ENCODE measurements at places on chromosomes 2 and 18.

- no peak overlapping the region for H3K27ac ChIP-seq
- H3K4me1 ChIP-seq: no peaks in the 10 kb centered on the region
- H3K27me3 ChIP-seq: no peaks in the 10 kb centered on the region
- H3K36me3 ChIP-seq: no peaks in the 10 kb centered on the region
- no peak overlapping the region for H3K4me3 ChIP-seq
These were observed 130.0 kb downstream of the C2orf74 start for GRCh38 chr2:61291851-61292575.

DNA sequence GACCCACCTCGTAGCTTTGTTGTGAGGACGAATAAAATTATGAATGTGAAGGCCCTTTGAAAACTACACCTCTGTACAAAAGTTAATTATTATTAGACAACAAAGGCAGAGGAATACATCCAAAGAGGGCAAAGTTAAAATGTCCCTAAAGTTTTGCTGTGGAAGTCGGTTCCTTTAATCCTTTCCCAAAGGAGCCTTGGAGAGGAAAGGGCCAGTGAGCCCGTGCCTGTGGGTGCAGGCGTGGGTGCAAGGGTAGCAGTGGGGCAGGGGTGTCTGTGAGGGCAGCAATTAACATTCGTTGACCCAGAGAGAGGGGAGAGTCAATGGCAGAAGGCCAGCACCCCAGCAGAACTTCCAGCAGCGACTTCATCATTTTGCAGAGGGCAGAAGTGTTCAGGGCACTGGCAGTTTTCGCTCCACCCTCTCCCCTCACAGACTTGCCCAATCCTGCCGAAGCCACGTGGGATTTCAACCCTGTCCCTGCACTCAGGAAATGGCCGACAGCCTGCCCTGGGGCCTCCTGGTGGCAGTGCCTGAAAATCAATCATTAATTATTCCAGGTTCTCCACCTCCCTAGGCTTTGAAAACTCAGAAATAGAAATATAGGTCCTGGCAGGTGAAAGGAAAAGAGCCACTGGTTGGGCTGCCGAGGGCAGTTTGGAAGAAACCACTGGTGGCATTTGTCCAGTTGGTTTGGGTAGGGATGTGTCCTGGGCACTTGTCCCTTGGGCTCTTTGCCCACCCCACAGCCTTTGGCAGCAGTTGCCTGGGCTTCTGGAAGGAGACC is 4.2 kb upstream of the PAX8 start:
- H3K27me3 ChIP-seq: peaks cover 6% of the 10 kb centered on the region
- no peak overlapping the region for H3K4me3 ChIP-seq
- H3K36me3 ChIP-seq: no peaks in the 10 kb centered on the region
- H3K4me1 ChIP-seq: peaks cover 10% of the 10 kb centered on the region

GRCh38 chr2:207311316-207312005 is 145.7 kb upstream of the KLF7 start:
- H3K27ac ChIP-seq: no peak overlapping the region
- no peak overlapping the region for H3K4me3 ChIP-seq

DNA sequence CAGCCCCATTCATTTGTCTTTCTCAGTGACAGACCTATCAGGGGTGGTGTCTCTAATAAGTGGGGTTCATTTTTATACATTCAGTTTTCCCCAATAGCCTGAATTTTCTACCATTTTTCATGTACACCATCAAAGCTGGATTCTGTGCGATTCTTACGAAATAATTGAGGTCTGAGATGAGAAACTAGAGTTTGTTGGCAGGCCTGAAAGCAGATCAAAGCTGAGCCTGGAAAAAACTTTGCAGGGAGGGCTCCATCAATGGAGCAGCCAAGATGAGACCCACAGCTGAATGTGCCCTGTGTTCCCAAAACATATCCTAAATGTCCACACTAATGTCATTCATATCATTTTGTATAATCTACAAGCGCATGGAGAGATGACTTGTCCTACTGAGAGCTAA is 4.5 kb upstream of the TMEM200C start:
- no peak overlapping the region for H3K4me3 ChIP-seq
- no peak for DNase-seq
- H3K4me1 ChIP-seq: no peaks in the 10 kb centered on the region
- no peaks in the 10 kb centered on the region for H3K36me3 ChIP-seq
- peaks cover 27% of the 10 kb centered on the region for H3K27me3 ChIP-seq

GRCh38 chr2:145771525-145771924 is 1251.6 kb upstream of the ZEB2 start:
- no peak overlapping the region for H3K4me3 ChIP-seq
- no peak overlapping the region for H3K27ac ChIP-seq
- no peaks in the 10 kb centered on the region for H3K36me3 ChIP-seq
- DNase-seq: no peak

GRCh38 chr2:190807886-190808285 is 72.7 kb upstream of the GLS start:
- no peaks in the 10 kb centered on the region for H3K4me1 ChIP-seq
- no peaks in the 10 kb centered on the region for H3K36me3 ChIP-seq
- H3K27ac ChIP-seq: no peak overlapping the region
- H3K27me3 ChIP-seq: no peaks in the 10 kb centered on the region
- H3K4me3 ChIP-seq: no peak overlapping the region

DNA sequence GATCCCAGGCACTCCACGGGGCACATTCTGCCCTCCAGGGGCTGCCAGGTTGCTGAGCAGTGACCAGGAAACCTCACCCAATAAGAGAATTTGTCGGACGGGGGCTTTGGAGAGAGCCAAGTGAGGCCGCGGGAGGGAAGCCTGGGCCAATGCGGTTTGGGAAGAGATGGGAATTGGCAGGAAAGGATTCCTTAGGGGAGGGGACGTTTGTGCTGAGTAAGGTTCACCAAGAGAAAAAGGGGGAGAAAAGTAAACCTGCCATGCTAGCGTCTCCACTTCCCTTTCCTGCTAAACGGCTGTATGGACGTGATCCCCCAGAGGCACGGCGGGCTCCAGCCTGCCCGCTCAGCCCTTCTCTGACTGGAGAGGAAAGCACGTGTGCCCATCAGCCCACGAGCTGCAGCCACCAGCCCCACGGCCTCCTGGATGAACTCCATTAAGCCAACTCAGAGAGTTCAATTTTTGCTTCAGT is 194.4 kb upstream of the ID2 start:
- H3K4me1 ChIP-seq: no peaks in the 10 kb centered on the region
- H3K36me3 ChIP-seq: no peaks in the 10 kb centered on the region
- no peak for DNase-seq
- H3K27me3 ChIP-seq: no peaks in the 10 kb centered on the region
- no peak overlapping the region for H3K4me3 ChIP-seq
- H3K27ac ChIP-seq: no peak overlapping the region

- no peaks in the 10 kb centered on the region for H3K4me1 ChIP-seq
- no peaks in the 10 kb centered on the region for H3K27me3 ChIP-seq
- H3K36me3 ChIP-seq: no peaks in the 10 kb centered on the region
These were observed 61.9 kb upstream of the CREB1 start for GRCh38 chr2:207467716-207468347.

- H3K27ac ChIP-seq: no peak overlapping the region
- no peaks in the 10 kb centered on the region for H3K36me3 ChIP-seq
- H3K4me3 ChIP-seq: peak overlapping the region; percentile 55
- DNase-seq: peak; percentile 74
- H3K27me3 ChIP-seq: no peaks in the 10 kb centered on the region
- no peaks in the 10 kb centered on the region for H3K4me1 ChIP-seq
These were observed 69.5 kb upstream of the PSMD14 start for GRCh38 chr2:161238560-161239325.

DNA sequence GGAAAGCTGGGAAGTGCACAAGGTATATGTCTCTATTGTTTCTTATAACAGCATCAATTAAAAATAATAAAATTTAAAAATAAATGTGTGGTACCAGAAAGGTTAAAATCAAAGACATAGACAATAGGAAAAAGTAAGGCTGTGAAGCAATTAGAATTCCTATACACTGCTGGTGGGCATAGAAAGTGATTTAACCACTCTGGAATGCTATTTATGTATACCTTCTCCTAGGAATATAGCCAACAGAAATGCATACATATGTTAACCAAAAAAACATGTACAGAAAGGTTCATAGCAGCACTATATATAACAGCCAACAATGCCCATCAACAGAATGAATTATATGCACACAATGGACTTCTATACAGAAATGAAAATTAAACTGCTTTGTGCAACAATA is 43.0 kb downstream of the WDSUB1 start:
- no peak for DNase-seq
- H3K4me1 ChIP-seq: no peaks in the 10 kb centered on the region
- H3K4me3 ChIP-seq: no peak overlapping the region
- H3K27me3 ChIP-seq: no peaks in the 10 kb centered on the region
- no peak overlapping the region for H3K27ac ChIP-seq

DNA sequence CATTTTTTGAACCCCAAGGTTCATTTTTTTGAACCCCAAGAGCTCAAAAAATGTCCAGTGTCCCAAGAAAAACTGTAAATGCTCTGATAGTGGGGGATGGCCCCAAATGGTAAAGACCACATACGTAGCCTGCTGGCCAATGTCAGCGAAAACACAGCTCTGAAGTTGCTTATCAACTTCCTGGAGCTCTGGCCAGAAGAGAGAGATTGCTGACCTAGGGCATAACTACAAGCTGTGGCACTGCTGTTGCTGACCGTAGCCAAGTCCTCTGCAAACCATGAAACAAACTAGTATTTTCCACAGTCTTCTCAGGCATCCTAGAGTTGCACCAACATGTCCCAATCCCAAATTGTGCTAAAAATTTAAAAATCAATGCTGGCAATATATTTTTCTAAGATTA is 50.9 kb downstream of the REEP1 start:
- H3K36me3 ChIP-seq: no peaks in the 10 kb centered on the region
- H3K4me1 ChIP-seq: no peaks in the 10 kb centered on the region
- H3K27ac ChIP-seq: no peak overlapping the region
- H3K4me3 ChIP-seq: no peak overlapping the region
- no peak for DNase-seq

- no peak overlapping the region for H3K27ac ChIP-seq
- H3K4me1 ChIP-seq: peaks cover 9% of the 10 kb centered on the region
- H3K4me3 ChIP-seq: no peak overlapping the region
- H3K36me3 ChIP-seq: peaks cover 8% of the 10 kb centered on the region
- no peaks in the 10 kb centered on the region for H3K27me3 ChIP-seq
These were observed 13.1 kb upstream of the CNDP1 start for GRCh38 chr18:74521068-74521725.

DNA sequence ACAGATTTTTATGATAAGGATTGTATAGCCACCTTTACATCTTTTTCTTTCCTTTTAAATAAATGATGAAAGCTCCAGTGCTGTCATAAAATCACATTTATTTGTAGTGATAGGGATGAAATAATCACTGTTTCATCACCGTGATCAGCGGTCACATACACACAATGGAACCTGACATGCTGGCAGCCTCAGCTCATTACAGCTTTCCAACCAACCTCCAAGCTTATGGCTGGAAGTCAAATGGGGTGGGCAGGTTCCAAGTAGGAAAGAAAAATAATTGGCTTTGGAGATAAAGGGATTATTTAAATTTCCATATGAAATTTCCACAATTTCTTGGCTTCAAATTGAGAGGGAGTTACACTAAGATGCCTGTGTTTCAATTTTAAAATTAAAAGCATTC is 251.3 kb downstream of the PLCL1 start:
- H3K4me1 ChIP-seq: no peaks in the 10 kb centered on the region
- H3K36me3 ChIP-seq: no peaks in the 10 kb centered on the region
- no peak for DNase-seq
- H3K27ac ChIP-seq: no peak overlapping the region
- no peak overlapping the region for H3K4me3 ChIP-seq
- no peaks in the 10 kb centered on the region for H3K27me3 ChIP-seq

DNA sequence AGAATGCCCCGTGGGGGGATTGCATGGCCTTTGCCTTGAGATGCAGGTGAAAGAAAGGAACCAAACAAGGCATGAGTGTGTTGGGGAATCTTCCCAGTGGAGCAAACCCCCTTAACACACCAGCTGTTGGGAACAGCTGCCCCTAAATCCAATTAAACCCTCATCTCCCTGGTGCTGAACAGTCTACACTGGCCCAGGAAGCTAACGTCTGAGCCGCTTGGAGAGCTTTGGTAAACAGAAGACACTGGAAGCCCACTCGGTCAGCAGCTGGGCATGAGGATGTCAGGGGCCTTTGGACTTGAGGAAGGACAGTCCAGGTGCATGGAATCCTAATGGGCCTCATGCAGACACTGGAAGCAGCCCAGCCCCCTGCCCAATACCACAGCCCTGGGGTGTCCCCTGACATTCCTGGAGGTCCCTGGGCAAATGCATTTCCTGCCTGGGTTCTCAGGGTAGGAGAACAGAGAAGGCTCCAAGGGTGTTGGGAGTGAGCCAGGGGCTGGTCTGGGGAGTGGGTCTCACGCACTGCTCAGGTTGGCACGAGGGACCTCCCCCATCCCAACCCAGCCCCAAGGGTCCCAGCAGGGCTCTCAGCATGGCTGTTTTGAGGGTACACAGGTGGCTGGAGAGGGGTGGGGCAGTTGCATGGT is 37.7 kb downstream of the GBX2 start:
- no peak overlapping the region for H3K27ac ChIP-seq
- no peak overlapping the region for H3K4me3 ChIP-seq
- no peaks in the 10 kb centered on the region for H3K4me1 ChIP-seq
- no peaks in the 10 kb centered on the region for H3K27me3 ChIP-seq
- no peaks in the 10 kb centered on the region for H3K36me3 ChIP-seq

GRCh38 chr2:29724282-29724681 is 197.1 kb downstream of the ALK start:
- H3K27me3 ChIP-seq: no peaks in the 10 kb centered on the region
- H3K4me3 ChIP-seq: no peak overlapping the region
- no peaks in the 10 kb centered on the region for H3K4me1 ChIP-seq
- DNase-seq: no peak
- H3K27ac ChIP-seq: no peak overlapping the region

GRCh38 chr2:105287692-105288091 is 41.8 kb downstream of the TGFBRAP1 start:
- no peak overlapping the region for H3K27ac ChIP-seq
- no peak overlapping the region for H3K4me3 ChIP-seq
- no peaks in the 10 kb centered on the region for H3K27me3 ChIP-seq
- peak; percentile 46 for DNase-seq
- H3K4me1 ChIP-seq: no peaks in the 10 kb centered on the region
- H3K36me3 ChIP-seq: peaks cover 7% of the 10 kb centered on the region

GRCh38 chr2:15556311-15556930 is 4.7 kb downstream of the NBAS start:
- H3K36me3 ChIP-seq: no peaks in the 10 kb centered on the region
- no peaks in the 10 kb centered on the region for H3K27me3 ChIP-seq
- H3K4me3 ChIP-seq: no peak overlapping the region
- H3K27ac ChIP-seq: no peak overlapping the region
- no peaks in the 10 kb centered on the region for H3K4me1 ChIP-seq

GRCh38 chr2:97348265-97348664 is 235.3 kb downstream of the ANKRD36 start:
- no peak for DNase-seq
- H3K27me3 ChIP-seq: no peaks in the 10 kb centered on the region
- H3K4me1 ChIP-seq: no peaks in the 10 kb centered on the region
- no peaks in the 10 kb centered on the region for H3K36me3 ChIP-seq

GRCh38 chr2:19409046-19409445 is 50.6 kb upstream of the OSR1 start:
- H3K27ac ChIP-seq: no peak overlapping the region
- H3K27me3 ChIP-seq: no peaks in the 10 kb centered on the region
- no peak for DNase-seq
- H3K4me3 ChIP-seq: no peak overlapping the region
- no peaks in the 10 kb centered on the region for H3K36me3 ChIP-seq
- H3K4me1 ChIP-seq: no peaks in the 10 kb centered on the region

- DNase-seq: peak; percentile 51
- H3K4me3 ChIP-seq: no peak overlapping the region
- no peaks in the 10 kb centered on the region for H3K27me3 ChIP-seq
- peak overlapping the region; percentile 23 for H3K27ac ChIP-seq
These were observed 36.0 kb downstream of the PHLPP1 start for GRCh38 chr18:62751341-62751821.

- no peaks in the 10 kb centered on the region for H3K36me3 ChIP-seq
- H3K4me1 ChIP-seq: no peaks in the 10 kb centered on the region
- H3K27me3 ChIP-seq: no peaks in the 10 kb centered on the region
- no peak for DNase-seq
- H3K4me3 ChIP-seq: no peak overlapping the region
These were observed 774.3 kb upstream of the HS6ST1 start for GRCh38 chr2:129092956-129093355.
